Caudate nucleus (tissue), 63 donors: ENCODE measurements at places on chromosomes 11 and 22.

- no peak for DNase-seq
Observed at GRCh38 chr22:32854351-32854804, 52.9 kb downstream of the TIMP3 start.

GRCh38 chr11:104678408-104678807 is 219.9 kb downstream of the CASP12 start:
- no peak for DNase-seq

GRCh38 chr11:15569305-15570025 is 454.7 kb downstream of the INSC start:
- no peak for DNase-seq

GRCh38 chr11:65218446-65218845 is 36.7 kb downstream of the CAPN1 start:
- no peak for DNase-seq

DNA sequence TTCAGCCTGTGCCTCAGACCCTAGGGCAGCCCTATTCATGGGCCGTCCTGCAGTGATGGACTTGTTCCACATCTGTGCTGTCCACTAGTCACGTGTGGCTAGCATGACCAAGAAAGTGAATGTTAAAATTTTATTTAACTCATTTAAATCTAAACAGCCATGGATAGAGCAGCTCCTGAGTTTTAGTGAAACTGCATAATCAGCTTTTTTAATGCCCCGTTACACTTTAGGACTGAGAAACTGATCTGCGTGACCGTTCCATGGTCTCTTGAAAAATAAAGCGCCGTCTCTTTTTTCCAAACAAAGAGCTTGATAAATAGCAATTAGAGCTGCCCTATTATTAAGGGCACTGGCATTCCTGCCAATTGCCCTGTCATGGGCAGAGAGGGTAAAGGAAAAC is 76.5 kb upstream of the SNX19 start:
- no peak for DNase-seq

DNA sequence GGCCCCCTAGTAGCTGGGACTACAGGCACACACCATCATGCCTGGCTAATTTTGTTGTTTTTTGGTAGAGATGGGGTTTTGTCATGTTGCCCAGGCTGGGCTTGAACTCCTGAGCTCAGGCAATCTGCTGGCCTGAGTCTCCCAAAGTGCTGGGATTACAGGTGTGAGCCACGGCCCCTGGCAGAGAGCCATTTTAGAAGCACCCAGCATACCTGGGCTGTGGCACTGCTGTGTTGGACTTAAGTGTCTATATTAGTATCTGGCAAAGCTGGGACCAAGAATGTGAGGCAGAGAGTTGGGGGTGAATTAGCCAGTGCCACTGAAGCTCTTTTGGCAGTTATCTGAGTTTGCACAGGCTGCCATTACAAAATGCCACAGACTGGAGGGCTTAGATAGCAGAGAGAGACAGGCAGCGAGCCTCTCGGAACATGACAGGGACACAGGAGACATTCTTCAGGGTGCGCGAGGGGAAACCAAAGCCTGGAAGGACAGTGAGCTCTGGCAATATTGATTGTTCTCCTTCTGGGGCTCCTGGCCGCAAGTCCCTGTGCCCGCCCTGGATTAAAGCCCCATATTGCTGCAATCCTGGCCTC is 87.7 kb upstream of the ALX4 start:
- no peak for DNase-seq

DNA sequence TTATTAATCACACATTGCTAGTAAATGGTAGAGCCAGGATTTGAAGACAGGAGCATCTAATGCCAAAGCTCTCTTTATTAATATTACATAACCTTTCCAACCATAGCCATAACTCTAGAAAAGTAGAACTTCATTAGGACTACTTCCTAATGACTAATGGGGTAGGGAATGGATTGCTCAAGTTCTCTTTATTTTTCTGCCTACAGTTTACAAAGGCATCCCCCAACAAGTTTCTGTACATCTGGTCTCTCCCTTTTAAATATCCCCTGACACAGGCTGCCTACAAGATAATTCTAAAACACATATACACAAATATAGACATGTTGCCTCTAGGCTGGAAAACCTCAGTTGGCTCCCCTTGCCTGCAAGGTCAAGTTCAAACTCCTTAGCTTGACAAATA is 534.9 kb downstream of the SOX6 start:
- DNase-seq, result no peak

DNA sequence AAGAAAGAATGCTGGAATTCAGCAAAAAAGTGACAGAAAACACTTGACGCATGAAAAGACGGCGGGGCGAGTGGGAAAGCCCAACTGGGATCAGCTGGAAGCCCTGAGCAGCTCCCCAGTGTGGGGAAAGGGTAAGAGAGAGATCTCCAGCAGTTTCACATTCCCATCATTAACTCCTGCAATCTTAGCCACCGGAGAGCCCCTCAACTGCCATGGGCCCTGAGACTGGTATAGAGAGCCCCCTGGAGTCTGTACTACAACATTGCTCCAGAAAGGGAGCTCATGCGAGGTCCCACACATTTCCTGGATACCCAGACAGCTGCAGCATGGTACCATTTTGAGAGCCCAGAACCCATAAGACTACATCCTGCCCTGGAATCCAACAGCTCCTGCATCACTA is 31.1 kb downstream of the MRGPRX4 start:
- DNase-seq, result no peak

DNA sequence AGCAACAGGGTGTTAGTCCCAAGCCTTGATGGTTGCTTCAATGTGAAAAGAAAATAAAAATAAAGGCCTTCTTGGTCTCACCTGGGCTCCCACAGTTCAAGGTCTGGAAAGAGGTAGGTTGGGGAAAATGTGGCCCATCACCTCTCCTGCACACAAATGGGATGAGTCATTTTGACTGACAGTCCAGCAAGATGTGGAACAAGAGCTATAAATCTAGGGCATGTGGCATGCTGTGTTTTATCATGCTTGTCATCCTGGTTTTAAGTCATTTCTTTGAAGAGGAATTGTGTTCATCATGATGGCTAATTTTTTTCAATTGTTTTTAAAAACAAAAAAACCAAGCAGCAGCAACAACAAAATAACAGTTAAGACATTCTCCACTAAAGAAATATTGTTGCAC is 503.7 kb downstream of the NTM start:
- DNase-seq, result no peak

DNA sequence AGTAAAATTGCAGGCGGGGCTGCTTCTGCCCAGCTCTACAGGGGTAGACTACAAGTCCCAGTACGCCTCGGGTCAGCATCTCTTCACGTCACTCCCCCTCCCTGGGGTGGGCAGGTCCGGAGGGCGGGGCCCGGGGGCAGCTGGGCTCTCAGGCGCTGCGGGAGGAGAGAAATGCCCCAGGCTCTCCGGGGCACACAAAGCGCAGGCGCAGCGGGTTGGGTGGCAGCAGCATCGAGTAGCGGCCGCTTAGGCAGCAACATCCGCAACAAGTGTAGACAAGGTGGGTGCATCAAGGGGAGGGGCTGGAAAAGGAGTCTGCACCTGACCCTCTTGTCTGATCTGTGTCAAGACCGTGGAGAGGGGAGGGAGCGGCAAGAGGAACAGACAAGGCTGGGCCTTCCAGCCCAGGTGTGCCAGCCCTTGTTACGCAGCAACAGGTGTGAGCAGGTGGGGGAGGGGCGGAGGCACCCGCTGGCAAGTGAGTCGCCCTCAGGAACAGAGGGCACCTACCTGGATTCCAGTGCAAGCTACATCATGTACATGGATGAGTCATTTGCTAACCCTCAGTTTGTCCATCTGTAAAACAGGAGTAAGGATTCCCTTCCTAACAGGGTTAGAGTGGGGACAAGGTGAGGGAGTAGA is 1.2 kb downstream of the PLEKHB1 start:
- peak; percentile 76 for DNase-seq

DNA sequence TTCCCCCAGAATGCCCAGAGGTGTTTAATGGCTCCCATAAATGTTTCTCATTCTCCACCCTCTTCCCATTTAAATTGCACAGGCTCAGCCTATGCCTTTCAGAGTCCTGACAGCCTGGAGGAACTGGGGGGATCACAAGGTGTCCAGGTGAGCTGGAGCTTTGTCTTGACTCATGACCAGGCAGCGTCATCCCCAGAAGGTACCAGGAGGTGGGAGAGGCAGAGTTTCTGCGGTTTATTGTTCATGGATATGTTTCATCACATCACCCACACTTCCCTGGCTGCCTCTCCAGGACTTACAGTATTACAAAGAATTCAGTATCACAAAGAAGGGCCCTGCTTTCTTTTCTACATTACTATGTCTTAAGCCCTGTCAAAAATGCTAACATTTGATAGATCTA is 103.2 kb upstream of the GALNT18 start:
- no peak for DNase-seq

DNA sequence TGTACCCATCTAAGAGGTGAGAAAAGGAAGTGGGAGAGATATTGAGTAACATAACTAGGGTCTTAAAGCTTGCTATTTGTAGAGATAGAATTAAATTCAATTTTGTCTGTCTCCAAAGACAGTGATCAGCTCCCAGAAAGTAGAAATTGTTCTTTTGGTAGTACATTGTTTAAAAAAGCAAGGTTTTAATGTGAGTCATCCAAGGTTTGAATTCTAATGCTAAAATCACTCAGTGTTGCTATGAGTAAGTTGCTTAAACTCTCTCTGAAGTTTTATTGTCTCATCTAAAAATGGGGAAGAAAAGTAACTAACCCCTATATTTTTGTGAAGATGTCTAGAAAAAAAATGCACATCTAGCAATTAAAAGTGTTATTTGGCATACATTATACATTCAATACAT is 1004.5 kb upstream of the CCDC90B start:
- no peak for DNase-seq

- peak; percentile 59 for DNase-seq
Observed at GRCh38 chr11:208181-208916, 841 bp downstream of the RIC8A start.

DNA sequence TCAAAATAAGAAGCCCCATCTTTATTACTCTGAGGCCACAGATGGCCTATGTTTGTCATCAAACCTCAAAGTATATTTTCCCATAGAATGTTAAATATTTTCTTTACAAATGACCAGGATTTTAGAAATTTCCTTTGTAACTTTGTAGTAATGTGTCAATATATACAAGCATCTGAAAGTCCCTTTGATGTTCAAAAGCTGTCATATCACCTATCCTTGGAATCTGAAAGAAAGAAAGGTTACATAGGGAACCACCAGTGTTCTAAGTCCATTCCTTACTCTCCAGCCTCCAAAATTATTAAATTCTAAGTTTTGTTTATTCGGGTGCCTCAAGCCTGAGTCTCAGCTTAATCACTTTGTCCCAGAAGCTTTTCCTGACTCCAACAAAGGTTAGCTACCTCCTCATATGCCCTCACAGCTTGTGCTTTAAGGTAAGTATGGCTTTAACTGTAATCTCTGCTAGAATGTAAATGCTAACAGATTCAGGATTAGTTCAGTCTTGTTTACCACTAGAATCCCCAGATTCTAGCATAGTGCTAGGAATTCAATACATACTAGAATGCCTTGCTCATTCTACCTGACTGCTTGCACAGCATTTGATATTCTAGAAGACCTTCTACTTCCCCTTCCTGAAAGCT is 32.3 kb downstream of the CCDC34 start:
- no peak for DNase-seq

DNA sequence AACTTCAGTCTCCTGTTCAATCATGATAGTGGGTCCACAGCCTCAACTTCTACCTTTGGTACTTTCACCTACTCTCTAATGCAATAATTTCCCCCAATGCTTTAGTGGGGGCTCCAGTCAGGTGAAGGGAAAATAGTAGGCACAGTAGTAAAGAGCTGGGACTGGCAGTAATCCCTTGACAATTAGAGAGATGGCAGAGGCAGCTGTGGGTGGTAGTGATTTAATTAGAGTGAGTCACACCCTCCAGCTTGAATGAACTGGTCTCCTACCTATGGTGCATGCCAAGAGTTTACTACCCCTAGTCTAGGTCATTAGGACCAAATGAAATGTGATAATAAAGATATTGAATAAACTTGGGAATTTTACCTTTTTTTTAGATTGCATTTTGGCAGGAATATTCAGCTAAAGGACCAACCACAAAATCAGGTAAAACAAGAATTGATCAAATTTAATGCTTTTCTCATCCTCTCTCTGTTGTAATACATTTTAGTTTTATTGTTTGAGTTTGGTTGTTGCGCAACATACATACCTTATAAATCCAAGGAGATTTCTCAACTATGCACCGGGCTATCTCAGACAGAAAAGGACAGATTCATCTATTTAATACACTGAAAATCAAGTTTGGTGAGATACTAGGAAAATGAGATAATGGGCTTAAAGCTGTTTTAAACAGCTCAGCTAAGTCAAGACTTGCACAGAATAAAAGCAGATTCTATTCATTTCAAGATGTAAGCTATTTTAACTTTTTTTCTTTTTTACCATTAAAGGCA is 9.0 kb downstream of the PRRG4 start:
- DNase-seq, result no peak

DNA sequence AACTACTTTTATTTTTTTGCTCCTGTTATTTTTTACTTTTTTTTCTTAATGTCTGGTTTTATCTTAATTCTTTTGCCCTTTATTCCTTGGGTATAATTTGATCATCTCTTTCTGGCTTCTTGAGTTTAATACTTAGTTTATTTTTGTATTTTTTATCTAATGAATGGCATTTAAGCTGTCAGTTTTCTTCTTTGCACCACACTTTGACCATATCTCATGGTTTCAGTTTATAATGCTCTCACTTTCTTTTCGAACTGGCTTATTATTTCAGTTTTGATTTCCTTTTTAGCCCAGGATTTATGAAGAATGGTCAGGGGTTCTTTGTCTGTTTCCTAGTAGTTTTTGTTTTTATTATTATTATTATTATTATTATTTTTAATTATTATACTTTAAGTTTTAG is 48.3 kb downstream of the QSER1 start:
- DNase-seq, result no peak

- peak; percentile 26 for DNase-seq
Observed at GRCh38 chr11:63610604-63611394, 3.4 kb downstream of the PLAAT3 start.

DNA sequence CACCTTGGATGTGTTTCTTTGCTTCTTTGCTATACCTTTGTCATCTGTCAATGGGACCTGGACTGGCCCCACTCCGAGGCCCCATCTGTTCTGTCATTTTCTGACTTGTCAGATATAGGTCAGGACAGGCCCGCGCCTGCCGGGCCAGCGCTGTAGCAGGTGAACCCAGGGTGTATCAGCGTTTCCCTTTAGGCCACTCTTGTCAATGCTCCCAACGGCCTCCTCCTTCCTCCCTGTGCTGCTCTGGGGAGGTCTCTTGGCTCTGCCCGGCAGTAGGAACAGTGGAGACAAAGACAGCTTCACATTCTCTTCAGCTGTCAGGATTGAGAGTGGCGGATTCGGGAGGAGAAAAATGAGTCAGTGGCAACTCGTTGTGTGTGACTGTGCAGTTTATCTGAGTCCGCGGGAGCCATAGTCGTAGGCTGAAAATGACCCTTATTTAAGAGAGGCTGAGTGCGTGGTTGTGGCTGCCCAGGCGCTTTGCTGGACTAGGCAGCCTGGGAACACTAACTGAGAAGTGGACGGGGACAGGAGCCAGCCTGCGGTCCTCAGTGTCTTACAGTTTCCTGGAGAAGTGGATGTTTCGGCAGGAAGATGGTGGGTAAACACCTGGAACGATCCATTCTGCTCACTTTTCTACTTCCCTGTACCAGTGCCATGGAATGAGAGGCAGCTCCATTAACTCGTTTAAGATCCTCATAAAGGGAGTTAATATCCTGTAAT is 102.3 kb downstream of the PRR5L start:
- peak; percentile 46 for DNase-seq
